ENCODE measurements at places on chromosomes 7 and 10.

- DNase-seq, result no peak
Observed at GRCh38 chr10:114754445-114755320, 66.9 kb upstream of the FHIP2A start.

DNA sequence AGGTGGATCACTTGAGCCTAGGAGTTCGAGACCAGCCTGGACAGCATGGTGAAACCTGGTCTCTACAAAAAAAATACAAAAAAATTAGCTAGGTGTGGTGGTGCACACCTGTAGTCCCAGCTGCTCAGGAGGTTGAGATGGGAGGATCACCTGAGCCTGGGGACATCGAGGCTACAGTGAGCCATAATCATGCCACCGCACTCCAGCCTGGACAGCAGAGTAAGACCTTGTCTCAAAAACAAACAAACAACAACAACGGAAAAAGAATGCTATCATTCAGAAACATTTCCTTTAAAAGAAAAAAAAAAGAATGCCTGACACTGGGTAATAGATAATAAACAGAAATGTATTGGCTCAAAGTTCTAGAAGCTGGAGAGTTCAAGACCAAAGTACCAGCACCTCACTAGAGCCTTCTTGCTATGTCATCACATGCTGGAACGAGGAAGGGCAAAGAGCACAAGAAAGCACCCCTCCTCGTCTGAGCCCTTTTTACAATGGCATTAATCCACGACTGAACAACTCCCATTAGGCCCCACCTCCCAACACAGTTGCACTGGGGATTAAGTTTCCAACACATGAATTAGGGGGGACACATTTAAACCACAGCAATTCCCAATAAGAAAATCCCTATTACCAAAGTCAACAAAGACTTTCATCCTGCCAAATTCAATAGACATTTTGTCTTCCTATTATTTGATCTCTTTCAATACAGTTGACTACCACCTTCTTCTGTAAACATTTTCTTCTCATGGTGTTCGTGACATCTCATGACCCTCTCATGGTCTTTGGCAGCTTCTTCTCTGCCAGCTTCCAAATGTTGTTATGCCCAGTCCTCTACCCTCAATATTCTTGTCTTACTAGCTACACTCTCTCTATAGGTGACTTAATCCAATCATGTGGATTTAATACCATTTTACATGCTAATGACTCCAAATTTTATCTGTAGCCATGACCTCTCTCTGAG, 20.0 kb downstream of the AKR1D1 start:
- DNase-seq, result no peak

- DNase-seq, result no peak
Observed at GRCh38 chr10:7533657-7534479, 123.0 kb upstream of the SFMBT2 start.

GRCh38 chr10:67573484-67573883, 122.5 kb downstream of the CTNNA3 start:
- no peak for DNase-seq

GRCh38 chr7:1242606-1243289, 10.1 kb downstream of the UNCX start:
- no peak for DNase-seq

DNA sequence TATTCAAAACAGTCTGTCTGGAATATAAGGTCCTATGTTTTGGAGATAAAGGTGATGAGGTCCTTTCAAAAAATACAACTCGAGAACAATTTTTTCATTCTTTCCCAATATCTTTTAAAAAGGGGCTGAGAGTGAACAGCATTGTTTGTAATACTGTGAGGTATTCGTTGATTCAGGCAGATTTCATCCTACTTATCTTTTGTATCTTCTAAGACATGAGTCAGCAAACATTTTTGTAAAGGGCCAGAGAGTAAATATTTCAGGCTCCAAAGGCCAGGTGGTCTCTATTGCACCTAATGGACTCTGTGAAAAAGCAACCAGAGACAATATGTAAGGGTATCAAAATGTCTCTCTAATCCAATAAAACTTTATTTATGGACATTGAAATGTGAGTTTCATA, 8.1 kb upstream of the ANK3 start:
- DNase-seq, result no peak

GRCh38 chr7:133645884-133646391, 393.1 kb downstream of the EXOC4 start:
- DNase-seq, result peak; percentile 25

- no peak for DNase-seq
Observed at GRCh38 chr10:120453319-120453718, 3.7 kb upstream of the PLPP4 start.

DNA sequence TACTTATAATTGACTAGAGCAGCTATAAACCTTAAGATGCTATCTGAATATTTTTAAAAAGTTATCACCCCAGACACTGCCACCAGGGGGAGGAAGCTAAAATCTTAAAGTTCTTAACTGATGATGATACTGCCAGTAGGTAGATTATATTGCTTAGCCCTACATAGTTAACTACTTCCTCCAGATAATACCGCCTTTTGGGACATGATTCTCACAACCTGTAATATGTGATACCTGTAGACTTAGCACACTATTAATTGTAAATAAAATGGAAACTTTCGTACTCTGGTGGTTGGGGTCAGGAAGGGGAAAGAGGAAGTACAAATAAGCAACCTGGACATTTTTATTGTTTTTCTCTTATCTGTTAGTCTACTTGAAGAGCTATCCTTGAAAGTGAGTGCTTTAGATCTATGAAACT, 268.9 kb downstream of the ADK start:
- DNase-seq, result no peak

- no peak for DNase-seq
Observed at GRCh38 chr7:20385126-20385525, 54.4 kb downstream of the ITGB8 start.

DNA sequence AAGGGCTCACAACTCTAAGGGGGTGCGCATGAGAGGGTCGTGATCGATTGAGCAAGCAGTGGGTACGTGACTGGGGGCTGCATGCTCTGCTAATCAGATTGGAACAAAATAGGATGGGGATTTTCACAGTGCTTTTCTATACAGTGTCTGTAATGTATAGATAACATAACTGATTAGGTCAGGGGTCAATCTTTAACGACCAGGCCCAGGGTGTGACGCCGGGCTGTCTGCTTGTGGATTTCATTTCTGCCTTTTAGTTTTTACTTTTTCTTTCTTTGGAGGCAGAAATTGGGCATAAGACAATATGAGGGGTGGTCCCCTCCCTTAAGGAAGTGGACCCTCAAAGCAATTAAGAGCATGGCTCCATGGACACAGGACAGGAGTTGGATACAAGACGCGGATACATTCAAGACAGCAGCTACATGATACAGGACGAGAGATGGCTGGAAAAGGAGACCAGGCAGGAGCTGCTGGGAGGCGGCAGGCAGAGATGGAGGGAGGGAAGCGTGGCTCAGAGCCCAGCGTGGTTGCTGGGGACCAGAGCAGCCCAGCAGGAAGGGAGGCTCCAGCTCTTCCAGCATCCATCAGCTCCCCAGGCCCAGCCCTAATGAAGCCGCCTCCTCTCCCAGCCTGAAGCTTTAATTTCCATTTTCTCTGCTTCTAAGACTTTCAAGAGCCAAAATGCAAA, 31.6 kb downstream of the GSDME start:
- no peak for DNase-seq

DNA sequence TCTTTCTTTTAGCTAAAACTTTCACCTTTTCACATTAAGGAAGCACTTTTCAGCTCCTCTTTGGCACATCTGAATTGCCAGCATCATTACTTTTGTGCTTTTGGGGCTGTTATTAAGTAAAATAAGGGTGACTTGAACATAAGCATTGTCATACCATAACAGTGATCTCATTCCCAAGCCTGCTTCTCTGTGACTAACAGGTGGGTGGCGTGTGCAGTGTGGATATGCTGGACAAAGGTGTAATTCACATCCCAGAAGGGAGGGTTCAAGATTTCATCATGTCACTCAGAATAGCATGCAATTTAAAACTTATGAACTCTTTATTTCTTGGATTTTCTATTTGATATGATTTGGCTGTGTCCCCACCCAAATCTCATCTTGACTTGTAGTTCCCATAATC, 517.4 kb upstream of the MKI67 start:
- no peak for DNase-seq

- DNase-seq, result no peak
Observed at GRCh38 chr7:103729026-103729425, 260.4 kb downstream of the RELN start.
